ENCODE measurements at places on chromosomes 7 and 10. TPM values are rescaled to one million over a fixed set of nuclear protein-coding genes. Genes with fewer than 3 reads are reported as not detected.

- H3K36me3 ChIP-seq: no peaks in the 10 kb centered on the region
- H3K27ac ChIP-seq: no peak overlapping the region
- H3K4me1 ChIP-seq: peaks cover 21% of the 10 kb centered on the region
Observed at GRCh38 chr10:126908729-126909128, 3.5 kb downstream of the DOCK1 start.

DNA sequence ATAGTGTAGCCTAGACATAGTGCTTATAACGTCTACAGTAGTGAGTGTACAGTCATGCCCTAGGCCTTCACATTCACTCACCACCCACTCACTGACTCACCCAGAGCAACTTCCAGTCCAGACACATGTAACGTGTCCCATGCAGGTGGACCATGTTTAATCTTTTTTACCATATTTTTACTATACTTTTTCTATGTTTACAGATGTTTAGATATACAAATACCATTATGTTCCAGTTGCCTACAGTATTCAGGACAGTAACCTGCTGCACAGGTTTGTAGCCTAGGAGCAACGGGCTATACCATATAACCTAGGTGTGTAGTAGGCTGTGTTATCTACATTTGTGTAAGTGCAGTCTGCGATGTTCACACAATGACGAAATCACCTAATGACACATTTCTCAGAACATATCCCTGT, 11.0 kb downstream of the MPP7 start:
- no peaks in the 10 kb centered on the region for H3K36me3 ChIP-seq
- H3K4me1 ChIP-seq: peaks cover 32% of the 10 kb centered on the region
- DNase-seq: peak; percentile 44

GRCh38 chr10:88097092-88097516, 233.7 kb downstream of the PTEN start:
- no peaks in the 10 kb centered on the region for H3K27me3 ChIP-seq
- H3K27ac ChIP-seq: no peak overlapping the region
- H3K4me3 ChIP-seq: no peak overlapping the region
- no peaks in the 10 kb centered on the region for H3K36me3 ChIP-seq
- H3K4me1 ChIP-seq: peaks cover 23% of the 10 kb centered on the region
- DNase-seq: no peak

GRCh38 chr7:32275216-32276009, 205.2 kb upstream of the PDE1C start:
- H3K4me1 ChIP-seq: no peaks in the 10 kb centered on the region
- no peak overlapping the region for H3K27ac ChIP-seq
- H3K27me3 ChIP-seq: no peaks in the 10 kb centered on the region
- no peak for DNase-seq

DNA sequence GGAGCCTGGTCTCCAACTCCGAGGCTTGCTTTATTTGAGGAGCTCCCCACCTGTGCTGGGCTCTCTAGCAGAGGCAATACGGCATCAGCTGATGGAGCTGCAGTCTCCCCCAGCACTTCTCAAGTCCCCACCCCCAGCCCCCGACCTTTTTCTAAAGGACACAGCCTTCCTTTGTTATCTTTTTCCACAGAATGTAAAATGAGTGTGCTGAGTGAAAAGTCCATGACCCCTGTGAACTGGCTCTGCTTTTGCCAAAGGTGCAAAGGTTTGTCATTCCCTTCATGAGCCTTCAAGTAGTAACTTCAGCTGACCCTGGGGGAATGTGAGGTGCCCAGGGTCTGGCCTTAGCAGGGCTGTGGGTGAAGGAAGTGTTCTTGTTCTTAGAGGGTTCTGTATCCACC, 25.5 kb downstream of the LRRC4 start:
- H3K36me3 ChIP-seq: no peaks in the 10 kb centered on the region
- peaks cover 74% of the 10 kb centered on the region for H3K4me1 ChIP-seq
- H3K4me3 ChIP-seq: no peak overlapping the region

DNA sequence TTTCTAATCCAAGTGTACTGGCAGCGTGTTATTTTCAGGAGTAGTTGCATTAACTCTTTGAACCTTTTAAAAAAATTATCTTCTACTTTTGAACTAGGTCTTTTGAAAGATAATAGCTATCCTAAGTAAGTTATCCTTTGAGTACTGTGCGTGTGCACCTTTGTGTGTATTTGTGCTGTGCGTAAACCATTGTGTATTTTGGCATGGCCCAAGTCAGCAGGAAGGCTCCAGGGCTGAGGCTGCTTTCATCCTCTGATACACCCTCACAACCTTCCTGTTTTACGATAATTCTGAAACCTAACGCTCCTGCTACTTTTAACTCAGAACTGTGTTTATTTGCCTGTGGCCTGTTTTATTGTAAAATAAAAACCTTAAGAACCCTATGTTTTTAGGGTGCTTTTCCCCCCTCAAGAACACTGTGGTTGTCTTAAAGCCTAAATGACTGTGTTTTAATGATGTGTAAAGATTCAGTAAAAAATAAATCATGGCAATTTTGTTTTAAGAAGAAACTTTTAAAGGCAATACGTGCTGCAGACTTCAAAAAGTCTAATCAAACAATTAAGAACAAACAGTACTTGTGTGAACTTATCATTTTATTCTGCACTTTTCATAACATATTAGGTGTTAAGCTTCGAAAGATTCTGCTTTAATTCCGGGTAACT, 57.5 kb downstream of the HDAC9 start:
- no peak overlapping the region for H3K27ac ChIP-seq
- no peaks in the 10 kb centered on the region for H3K4me1 ChIP-seq
- no peaks in the 10 kb centered on the region for H3K27me3 ChIP-seq
- no peak overlapping the region for H3K4me3 ChIP-seq

GRCh38 chr7:98969386-98969785, 91.1 kb downstream of the TRRAP start:
- no peak for DNase-seq
- peaks cover 7% of the 10 kb centered on the region for H3K36me3 ChIP-seq
- H3K27me3 ChIP-seq: no peaks in the 10 kb centered on the region
- no peaks in the 10 kb centered on the region for H3K4me1 ChIP-seq

GRCh38 chr7:93365341-93365740, 133.2 kb downstream of the VPS50 start:
- no peak overlapping the region for H3K27ac ChIP-seq
- H3K36me3 ChIP-seq: no peaks in the 10 kb centered on the region
- H3K27me3 ChIP-seq: no peaks in the 10 kb centered on the region
- H3K4me3 ChIP-seq: no peak overlapping the region
- H3K4me1 ChIP-seq: no peaks in the 10 kb centered on the region

- no peak overlapping the region for H3K27ac ChIP-seq
- H3K4me1 ChIP-seq: no peaks in the 10 kb centered on the region
Observed at GRCh38 chr10:108388706-108389105, 1224.2 kb upstream of the SORCS1 start.

DNA sequence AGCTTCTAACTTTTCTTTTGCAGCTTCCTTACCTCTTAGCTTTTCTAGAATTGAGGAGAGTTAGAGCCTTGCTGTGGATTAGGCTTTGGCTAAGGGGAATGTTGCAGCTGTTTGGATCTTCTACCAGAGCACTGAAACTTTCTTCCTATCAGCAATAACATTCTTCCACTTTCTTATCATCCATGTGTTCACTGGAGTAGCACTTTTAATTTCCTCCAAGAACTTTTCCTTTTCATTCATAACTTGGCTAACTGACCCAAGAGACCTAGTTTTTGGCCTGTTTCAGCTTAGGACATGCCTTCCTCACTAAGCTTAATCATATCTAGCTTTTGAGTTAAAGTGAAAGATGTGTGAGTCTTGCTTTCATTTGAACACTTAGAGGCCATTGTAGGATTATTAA, 19.6 kb downstream of the MINPP1 start:
- no peaks in the 10 kb centered on the region for H3K27me3 ChIP-seq
- H3K27ac ChIP-seq: no peak overlapping the region
- H3K36me3 ChIP-seq: peaks cover 4% of the 10 kb centered on the region
- DNase-seq: no peak

DNA sequence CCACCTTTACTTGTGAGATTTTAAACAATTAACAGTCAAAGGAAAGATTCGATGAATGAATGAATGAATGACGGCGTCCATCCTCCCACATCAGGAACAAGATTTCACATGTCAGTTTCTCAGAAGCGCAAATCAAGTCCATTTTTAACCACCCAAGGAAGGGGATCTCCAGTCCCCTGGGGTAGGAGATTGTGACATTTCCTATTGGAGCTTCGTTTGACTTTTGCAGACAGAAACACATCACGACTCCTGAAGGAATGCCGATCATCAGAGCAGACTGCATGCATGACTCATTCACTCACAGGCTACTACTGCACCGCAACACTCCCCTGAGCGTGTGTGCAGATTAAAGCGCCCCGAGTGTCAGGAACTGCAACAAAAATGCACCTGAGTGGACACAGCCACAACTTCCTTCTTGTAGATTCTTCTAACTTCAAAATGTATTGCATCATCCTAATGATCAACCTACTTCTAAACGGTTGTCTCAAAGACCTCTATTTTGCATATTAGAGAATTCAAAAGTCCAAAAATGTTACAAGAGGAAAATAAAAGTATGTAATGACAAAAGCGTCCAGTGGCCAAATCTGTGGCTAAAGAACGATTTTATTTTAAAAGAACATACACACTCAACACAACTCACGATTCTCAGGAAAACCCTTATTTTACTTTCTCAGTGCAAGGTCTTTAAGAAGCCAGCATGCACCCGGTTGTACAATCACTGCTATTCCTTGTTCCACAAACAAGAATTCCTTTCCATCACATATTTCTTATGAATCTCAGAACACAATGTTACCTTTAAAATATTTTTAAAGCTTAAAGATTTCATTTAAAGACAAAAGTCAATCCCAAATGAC, 172.6 kb downstream of the FAM107B start:
- peaks cover 2% of the 10 kb centered on the region for H3K36me3 ChIP-seq
- peaks cover 41% of the 10 kb centered on the region for H3K4me1 ChIP-seq
- no peaks in the 10 kb centered on the region for H3K27me3 ChIP-seq
- peak; percentile 62 for DNase-seq
- H3K4me3 ChIP-seq: no peak overlapping the region

DNA sequence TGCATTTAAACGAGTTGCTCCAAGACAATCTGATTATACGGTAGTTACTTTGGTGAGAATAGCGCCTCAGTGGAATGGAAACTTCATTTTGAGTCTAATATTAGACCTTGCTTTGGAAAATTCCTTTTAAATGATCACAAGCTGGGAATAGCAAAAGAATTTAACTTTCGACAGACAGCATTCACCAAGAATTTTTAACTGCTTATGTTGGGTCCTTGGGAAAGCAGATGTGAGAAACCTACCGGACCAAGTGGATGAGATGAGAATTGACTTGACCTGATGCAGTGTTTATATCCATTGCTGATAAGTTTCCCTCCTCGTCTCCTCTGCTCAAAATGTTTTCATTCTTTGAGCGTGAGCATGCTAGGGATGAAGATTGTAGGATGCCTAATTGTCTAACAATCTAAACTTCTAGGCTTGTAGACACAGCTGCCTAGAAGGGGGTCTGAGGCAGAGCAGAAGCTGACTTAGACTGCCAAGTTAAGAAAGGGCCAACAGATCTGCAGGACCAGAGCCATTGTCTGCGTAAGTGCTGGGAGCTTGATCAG, 126.9 kb downstream of the CNNM2 start:
- no peaks in the 10 kb centered on the region for H3K4me1 ChIP-seq
- DNase-seq: no peak
- no peak overlapping the region for H3K4me3 ChIP-seq
- no peak overlapping the region for H3K27ac ChIP-seq

DNA sequence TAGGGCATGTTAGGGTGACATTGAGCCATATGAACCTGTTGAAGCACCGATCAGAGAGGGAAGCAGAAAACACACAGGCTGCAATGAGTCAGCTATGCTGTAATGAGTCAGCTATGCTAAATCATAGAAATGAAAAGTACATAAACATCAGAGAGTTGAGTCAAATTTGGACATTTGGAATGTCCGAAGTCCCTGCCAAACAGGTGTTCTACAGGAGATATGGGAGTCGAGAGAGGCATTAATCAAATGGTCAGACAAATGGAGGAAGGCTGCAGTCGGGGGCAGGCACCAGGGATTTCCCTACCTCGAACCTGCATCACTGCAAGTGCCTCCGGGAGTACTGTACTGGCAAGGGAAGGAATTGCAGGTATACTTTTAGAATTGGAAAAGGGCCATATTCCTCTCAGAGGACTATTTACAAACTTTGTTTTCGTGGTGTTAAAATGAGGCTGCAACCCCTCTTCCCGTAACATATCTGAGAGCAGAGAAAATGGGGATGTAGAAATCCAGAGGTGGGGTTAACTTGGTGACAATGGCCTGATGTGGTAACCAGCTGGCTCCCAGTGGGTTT, 8.8 kb upstream of the ZC3HAV1 start:
- no peaks in the 10 kb centered on the region for H3K36me3 ChIP-seq
- H3K4me3 ChIP-seq: no peak overlapping the region
- peaks cover 10% of the 10 kb centered on the region for H3K4me1 ChIP-seq
- DNase-seq: peak; percentile 34
- H3K27ac ChIP-seq: no peak overlapping the region

GRCh38 chr7:137953665-137954470, 48.0 kb downstream of the CREB3L2 start:
- H3K36me3 ChIP-seq: no peaks in the 10 kb centered on the region
- peak overlapping the region; percentile 13 for H3K27ac ChIP-seq
- H3K27me3 ChIP-seq: no peaks in the 10 kb centered on the region
- peaks cover 85% of the 10 kb centered on the region for H3K4me1 ChIP-seq
- no peak for DNase-seq

GRCh38 chr10:124027031-124027611, 66.3 kb downstream of the CHST15 start:
- no peak overlapping the region for H3K27ac ChIP-seq
- no peak overlapping the region for H3K4me3 ChIP-seq
- no peak for DNase-seq
- no peaks in the 10 kb centered on the region for H3K36me3 ChIP-seq
- no peaks in the 10 kb centered on the region for H3K27me3 ChIP-seq

DNA sequence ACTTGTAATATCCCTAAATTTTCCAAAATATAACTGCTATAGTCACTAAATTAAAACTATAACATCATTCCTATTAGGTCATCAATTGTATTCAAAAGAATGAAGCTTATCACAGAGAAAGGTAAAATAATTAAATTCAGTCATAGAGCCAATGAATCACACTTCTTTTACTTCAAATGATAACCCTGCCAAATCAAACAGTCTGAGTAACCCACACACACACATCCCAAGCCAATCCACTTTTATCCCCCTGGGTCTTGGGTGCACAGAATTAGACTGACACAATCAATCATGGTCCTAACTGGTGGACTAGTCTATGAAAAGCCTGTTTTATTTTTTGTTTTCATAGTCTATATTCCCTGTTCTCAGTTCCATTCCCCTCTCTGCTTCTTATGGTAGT, 25.6 kb downstream of the CTNNA3 start:
- H3K4me3 ChIP-seq: no peak overlapping the region
- DNase-seq: no peak
- no peaks in the 10 kb centered on the region for H3K36me3 ChIP-seq
- H3K4me1 ChIP-seq: no peaks in the 10 kb centered on the region

SH2D4B gene
- total RNA-seq: not detected

TMUB1 gene
- 54.2 TPM for total RNA-seq

CUBN gene
- total RNA-seq: 2.6 TPM

FAM149B1 gene
- 4.9 TPM for total RNA-seq

OR6V1 gene
- not detected for total RNA-seq

OIT3 gene
- not detected for total RNA-seq

ZNF117 gene
- 11.2 TPM for total RNA-seq

CRTAC1 gene
- not detected for total RNA-seq

CPXM2 gene
- total RNA-seq: 4.2 TPM

INHBA gene
- total RNA-seq: not detected

CPA1 gene
- total RNA-seq: 42,834 TPM

CALCR gene
- total RNA-seq: not detected

PRR15 gene
- total RNA-seq: 4.7 TPM

SPOCK2 gene
- 7.3 TPM for total RNA-seq

ABCC2 gene
- total RNA-seq: 4.3 TPM

AKR1B15 gene
- total RNA-seq: 0.52 TPM

SLC26A4 gene
- 0.26 TPM for total RNA-seq

Measured in body of pancreas (tissue), 4 donors.